Heart left ventricle (tissue), 16 donors: ENCODE measurements at places on chromosomes 12 and 14. TPM values are rescaled to one million over a fixed set of nuclear protein-coding genes. Genes with fewer than 3 reads are reported as not detected.

DNA sequence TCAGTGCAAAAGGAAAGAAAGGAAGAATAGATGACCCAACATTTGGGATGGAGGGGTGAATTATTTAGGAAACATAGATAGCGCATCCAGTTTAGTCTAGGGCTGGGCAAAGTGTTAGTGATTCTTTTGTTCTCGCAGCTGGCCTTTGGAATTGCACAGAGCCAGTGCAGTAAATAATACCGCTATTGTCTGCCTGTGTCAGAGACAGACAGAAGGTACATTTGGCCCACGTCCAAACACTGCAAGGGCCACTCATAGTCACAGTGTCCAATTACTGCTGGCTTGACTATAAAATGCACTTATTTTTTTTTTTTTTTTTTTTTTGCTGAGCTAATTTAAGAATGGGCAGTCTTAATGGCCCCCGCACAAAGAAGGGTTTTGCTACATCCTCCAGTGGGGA is 638.6 kb downstream of the BCL11B start:
- no peak for DNase-seq
- no peak overlapping the region for H3K27ac ChIP-seq
- no peaks in the 10 kb centered on the region for H3K36me3 ChIP-seq
- no peaks in the 10 kb centered on the region for H3K4me1 ChIP-seq
- peaks cover 5% of the 10 kb centered on the region for H3K27me3 ChIP-seq
- no peak overlapping the region for H3K4me3 ChIP-seq

DNA sequence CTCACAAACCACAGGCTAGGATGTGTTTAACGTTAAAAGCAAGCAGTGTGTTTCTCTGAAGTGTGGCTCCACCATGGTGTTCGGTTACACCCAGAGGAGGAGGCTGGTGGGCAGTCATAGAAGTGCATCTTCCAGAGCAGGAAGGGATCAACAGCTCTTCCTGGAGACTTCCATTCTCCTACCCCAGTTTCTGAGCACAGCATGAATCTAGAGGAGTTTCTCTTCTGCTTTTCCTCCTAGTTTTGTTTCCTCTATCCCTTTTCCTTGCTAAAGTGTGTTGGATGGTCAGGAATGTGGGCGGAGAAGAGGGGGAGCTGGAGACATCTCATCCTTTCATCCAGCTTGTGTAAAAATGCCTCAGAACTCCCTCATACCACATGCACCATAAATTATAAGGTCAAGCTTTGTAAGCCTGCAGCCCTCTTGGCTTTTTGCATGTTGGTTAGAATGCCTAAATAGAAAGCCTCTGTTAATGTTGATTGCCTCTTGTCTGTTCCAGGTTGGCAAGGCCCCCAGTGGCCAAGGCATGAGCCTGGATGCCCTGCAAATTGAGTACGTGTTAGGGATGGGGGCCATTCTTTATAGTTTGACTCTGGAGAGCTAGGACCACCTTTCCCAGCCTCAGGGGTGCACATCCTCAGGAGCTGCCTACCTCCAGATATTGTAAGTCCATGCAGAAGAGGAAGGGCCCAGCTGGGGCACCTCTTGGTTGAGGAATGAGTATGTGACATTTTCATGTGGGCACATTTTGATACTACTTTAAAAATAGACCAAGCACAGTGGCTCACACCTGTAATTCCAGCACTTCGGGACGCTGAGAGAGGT is 4.0 kb upstream of the CKAP4 start:
- no peaks in the 10 kb centered on the region for H3K27me3 ChIP-seq

- no peaks in the 10 kb centered on the region for H3K4me1 ChIP-seq
- no peaks in the 10 kb centered on the region for H3K27me3 ChIP-seq
- DNase-seq = no peak
- H3K36me3 ChIP-seq = no peaks in the 10 kb centered on the region
- H3K27ac ChIP-seq = no peak overlapping the region
Observed at GRCh38 chr12:122452701-122453285, 30.3 kb upstream of the CLIP1 start.

DNA sequence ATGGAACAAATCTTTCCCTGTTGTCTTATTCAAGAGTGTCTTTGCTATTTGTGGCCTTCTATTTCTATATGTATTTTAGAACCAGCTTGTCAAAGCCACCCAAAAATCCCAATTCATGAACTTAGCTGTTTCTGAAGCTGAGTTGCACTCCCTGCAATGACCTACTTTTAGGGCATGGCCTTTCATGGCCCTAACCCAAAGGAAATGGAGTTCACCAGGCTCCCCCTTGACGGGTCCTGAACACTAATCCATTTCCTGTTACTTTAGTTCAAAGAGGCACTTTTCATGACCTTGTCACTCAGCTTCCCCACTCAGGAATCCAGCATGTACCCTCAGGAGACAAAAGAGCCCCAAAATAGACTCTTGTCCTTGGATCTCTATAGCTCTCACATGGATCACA is 7.6 kb downstream of the TMED8 start:
- H3K4me3 ChIP-seq = no peak overlapping the region
- H3K27me3 ChIP-seq = no peaks in the 10 kb centered on the region
- H3K36me3 ChIP-seq = no peaks in the 10 kb centered on the region
- H3K4me1 ChIP-seq = peaks cover 4% of the 10 kb centered on the region

- no peaks in the 10 kb centered on the region for H3K36me3 ChIP-seq
- H3K27me3 ChIP-seq = no peaks in the 10 kb centered on the region
- no peaks in the 10 kb centered on the region for H3K4me1 ChIP-seq
- no peak overlapping the region for H3K27ac ChIP-seq
- DNase-seq = no peak
- H3K4me3 ChIP-seq = no peak overlapping the region
Observed at GRCh38 chr12:105275997-105276733, 40.2 kb upstream of the APPL2 start.

- H3K27me3 ChIP-seq = no peaks in the 10 kb centered on the region
- H3K4me1 ChIP-seq = peaks cover 25% of the 10 kb centered on the region
- DNase-seq = no peak
Observed at GRCh38 chr12:50282721-50283228, 545 bp downstream of the LIMA1 start.

- H3K4me1 ChIP-seq = peaks cover 43% of the 10 kb centered on the region
- DNase-seq = no peak
- no peaks in the 10 kb centered on the region for H3K27me3 ChIP-seq
- no peak overlapping the region for H3K4me3 ChIP-seq
Observed at GRCh38 chr12:45260104-45260815, 44.4 kb downstream of the ANO6 start.

DNA sequence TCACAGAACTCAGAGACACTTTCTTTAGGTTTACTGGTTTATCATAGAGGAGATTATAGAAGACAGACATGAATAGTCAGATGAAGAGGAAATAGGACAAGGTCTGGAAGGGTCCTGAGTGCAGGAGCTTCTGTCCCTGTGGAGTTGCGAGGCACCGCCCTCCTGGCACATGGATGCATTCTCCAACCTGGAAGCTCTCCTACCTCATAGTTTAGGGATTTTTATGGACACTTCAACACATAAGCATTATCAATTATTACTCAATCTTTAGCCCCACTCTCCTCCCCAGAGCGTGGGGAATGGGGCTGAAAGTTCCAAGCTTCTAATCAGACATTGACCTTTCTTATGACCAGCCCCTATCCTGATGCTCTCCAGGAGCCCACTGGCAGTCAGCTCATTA is 12.6 kb upstream of the KRT7 start:
- peak; percentile 26 for DNase-seq
- peaks cover 21% of the 10 kb centered on the region for H3K4me1 ChIP-seq
- H3K36me3 ChIP-seq = no peaks in the 10 kb centered on the region
- no peak overlapping the region for H3K27ac ChIP-seq
- H3K4me3 ChIP-seq = no peak overlapping the region

DNA sequence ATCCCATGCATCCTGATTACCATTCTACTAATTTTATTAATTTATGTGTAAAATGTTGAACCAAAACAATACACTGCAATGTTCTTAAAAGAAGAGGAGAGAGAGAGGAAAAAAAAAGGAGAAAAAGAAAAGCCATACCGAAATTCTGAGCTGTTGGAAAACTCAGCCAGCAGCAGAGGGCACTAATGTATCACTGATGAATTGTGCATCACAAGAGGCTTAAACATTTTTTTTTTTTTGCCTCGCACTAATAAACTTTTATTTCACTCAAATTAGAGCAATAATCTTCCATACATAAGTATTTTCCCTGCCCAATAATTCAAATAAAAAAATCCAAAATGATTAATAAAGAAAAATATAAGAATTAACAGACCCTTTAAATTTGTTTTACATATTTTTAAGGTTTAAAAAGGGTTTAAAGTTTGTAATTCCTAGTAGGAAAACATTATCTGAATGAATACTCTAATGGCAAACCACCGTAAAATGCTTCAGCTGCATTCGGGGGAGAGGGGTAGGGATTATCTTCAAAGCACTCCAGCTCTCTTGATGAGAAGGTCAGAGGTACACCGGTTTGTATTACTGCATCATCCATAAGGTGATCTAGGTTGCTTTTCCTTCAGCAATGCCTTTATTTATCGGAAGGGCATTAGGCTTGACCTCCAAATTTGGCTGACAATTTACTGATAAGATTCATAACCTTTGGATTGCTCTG is 41.9 kb downstream of the ATP23 start:
- DNase-seq = peak; percentile 27
- no peaks in the 10 kb centered on the region for H3K27me3 ChIP-seq
- no peak overlapping the region for H3K4me3 ChIP-seq
- no peak overlapping the region for H3K27ac ChIP-seq
- H3K36me3 ChIP-seq = no peaks in the 10 kb centered on the region
- H3K4me1 ChIP-seq = peaks cover 9% of the 10 kb centered on the region

GRCh38 chr14:101017209-101017608 is 113.7 kb upstream of the RTL1 start:
- no peak for DNase-seq
- no peak overlapping the region for H3K27ac ChIP-seq
- no peaks in the 10 kb centered on the region for H3K36me3 ChIP-seq
- H3K4me3 ChIP-seq = no peak overlapping the region
- no peaks in the 10 kb centered on the region for H3K27me3 ChIP-seq

DNA sequence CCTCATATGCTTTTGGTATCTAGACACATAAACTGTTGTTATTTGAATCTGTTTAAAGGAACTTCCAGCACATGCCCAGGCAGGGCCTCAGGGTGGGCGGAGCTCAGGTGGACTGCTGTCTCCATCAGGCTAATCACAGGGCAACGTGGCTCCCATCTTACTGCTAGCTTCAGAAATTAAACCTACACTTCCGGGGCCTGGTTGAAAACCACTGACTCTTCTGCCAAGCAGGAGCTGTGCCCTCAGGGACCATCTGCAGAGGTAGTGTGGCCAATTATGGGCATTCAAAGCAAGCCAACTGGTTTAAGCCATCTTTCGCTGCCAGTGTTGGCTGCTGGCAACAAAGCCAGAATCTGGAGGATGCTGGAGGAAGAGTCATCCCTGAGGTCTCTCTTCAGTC is 97.5 kb downstream of the TMX1 start:
- no peak overlapping the region for H3K27ac ChIP-seq
- H3K36me3 ChIP-seq = no peaks in the 10 kb centered on the region
- no peaks in the 10 kb centered on the region for H3K27me3 ChIP-seq

- H3K36me3 ChIP-seq = no peaks in the 10 kb centered on the region
- no peak for DNase-seq
- H3K4me1 ChIP-seq = no peaks in the 10 kb centered on the region
Observed at GRCh38 chr12:71941174-71941573, 2.5 kb downstream of the TPH2 start.

- H3K4me1 ChIP-seq = peaks cover 8% of the 10 kb centered on the region
- no peaks in the 10 kb centered on the region for H3K36me3 ChIP-seq
- DNase-seq = peak; percentile 67
Observed at GRCh38 chr14:73245480-73246325, 8.4 kb downstream of the PAPLN start.

GRCh38 chr14:99699861-99700260 is 15.8 kb downstream of the CYP46A1 start:
- no peaks in the 10 kb centered on the region for H3K27me3 ChIP-seq
- no peak overlapping the region for H3K4me3 ChIP-seq
- DNase-seq = no peak

DNA sequence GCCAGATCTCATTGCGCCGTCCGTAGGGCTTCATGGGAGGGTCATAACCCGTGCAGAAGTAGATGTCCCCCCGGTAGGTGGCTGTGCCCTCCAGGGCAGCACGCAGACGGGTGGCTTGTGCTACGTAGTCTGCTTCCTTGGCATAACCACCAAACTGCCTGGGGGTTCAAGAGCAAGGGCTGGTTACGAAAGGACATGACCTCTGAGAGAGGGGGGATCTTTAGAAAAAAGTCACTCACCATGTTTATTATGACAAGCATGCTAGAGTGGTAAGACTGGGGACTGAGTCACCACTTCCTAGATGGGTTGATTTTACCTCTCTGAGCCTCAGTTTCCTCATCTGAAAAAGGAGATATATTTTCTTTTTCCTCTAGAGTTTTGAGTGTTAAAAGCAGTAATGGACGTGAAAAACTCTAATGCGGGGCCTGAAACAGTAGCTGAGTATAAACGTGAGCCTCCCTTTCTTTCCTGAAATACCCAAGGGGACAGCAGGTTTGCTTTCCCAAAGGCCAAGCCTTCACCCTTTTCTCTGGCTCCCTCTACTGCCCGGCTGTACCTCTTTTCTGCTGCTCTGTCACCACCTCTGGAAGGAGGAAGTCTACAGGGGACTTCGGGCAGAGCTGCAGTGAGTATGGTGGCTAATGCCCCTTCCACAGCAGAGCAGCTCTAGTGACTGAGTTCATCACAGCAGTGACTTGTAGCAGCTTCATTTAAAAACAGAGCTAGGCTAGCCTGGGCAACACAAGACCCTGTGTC is 23.5 kb upstream of the GPRC5D start:
- H3K27me3 ChIP-seq = no peaks in the 10 kb centered on the region
- H3K27ac ChIP-seq = no peak overlapping the region
- H3K4me3 ChIP-seq = no peak overlapping the region
- H3K36me3 ChIP-seq = peaks cover 14% of the 10 kb centered on the region
- DNase-seq = no peak

GRCh38 chr14:75223664-75224154 is 47.3 kb upstream of the TMED10 start:
- no peaks in the 10 kb centered on the region for H3K4me1 ChIP-seq
- H3K4me3 ChIP-seq = no peak overlapping the region
- no peaks in the 10 kb centered on the region for H3K36me3 ChIP-seq
- H3K27me3 ChIP-seq = no peaks in the 10 kb centered on the region
- no peak overlapping the region for H3K27ac ChIP-seq
- no peak for DNase-seq

- H3K4me3 ChIP-seq = no peak overlapping the region
- H3K27ac ChIP-seq = no peak overlapping the region
- no peak for DNase-seq
- H3K27me3 ChIP-seq = no peaks in the 10 kb centered on the region
Observed at GRCh38 chr14:90109858-90110257, 48.1 kb downstream of the KCNK13 start.

DNA sequence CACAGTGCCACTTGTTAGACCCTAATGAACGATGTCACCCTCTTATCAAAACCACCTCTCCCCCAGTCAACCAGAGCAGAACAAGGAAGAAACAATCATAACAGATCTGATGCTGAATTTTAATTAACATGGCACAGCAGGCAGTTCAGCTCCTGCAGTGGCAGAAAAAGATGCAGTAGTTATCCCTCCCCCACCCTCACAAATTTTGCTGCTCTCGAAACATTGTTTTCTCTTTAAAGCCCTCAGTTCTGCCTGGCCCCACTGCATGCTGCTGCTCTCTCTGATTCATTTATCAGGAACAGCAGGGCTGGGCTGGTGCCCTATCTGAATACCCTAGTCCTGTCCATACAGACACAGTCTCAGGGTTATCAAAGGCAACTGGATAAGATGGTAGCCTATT is 12.2 kb downstream of the CCDC175 start:
- DNase-seq = no peak
- H3K4me3 ChIP-seq = no peak overlapping the region
- no peaks in the 10 kb centered on the region for H3K4me1 ChIP-seq
- H3K36me3 ChIP-seq = no peaks in the 10 kb centered on the region

- H3K36me3 ChIP-seq = no peaks in the 10 kb centered on the region
- peaks cover 29% of the 10 kb centered on the region for H3K4me1 ChIP-seq
- DNase-seq = no peak
- no peak overlapping the region for H3K4me3 ChIP-seq
Observed at GRCh38 chr14:21440859-21441258, 15.1 kb downstream of the CHD8 start.

Gene RILPL1
- 76.4 TPM for total RNA-seq

Gene FOXN4
- not detected for total RNA-seq

Gene TRPV4
- total RNA-seq = not detected

Gene SLC2A3
- 6.3 TPM for total RNA-seq

Gene CFAP251
- 0.83 TPM for total RNA-seq
